ENCODE measurements at places on chromosomes 16 and 17.

- DNase-seq: no peak
Observed at GRCh38 chr16:86669937-86670749, 91.8 kb downstream of the FOXL1 start.

- no peak for DNase-seq
Observed at GRCh38 chr16:55672471-55672870, 16.7 kb downstream of the SLC6A2 start.

GRCh38 chr17:73623247-73623646 lies 21.0 kb downstream of the SDK2 start:
- DNase-seq: no peak

DNA sequence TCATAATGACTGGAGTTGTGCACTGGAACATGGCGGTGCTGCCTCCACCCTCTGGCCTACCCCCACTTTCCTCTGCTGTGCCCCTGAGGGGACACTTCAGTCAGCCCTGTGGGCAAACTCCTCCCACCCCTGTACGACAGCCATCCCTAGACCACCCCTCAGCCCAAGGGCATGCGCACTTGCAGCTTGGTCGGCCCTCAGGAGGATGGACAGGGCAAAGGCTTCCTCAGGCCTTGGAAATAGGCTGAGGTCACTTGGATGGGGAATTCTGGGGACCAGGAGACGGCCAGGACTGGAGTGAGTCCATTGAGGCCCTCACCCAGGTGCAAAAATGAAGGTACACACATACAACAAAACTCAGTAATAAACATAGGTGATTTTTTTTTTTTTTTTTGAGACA lies 41.0 kb downstream of the FZD2 start:
- DNase-seq: no peak

GRCh38 chr17:19317359-19318095 lies 45.0 kb downstream of the B9D1 start:
- no peak for DNase-seq

GRCh38 chr17:32463304-32463703 lies 19.0 kb downstream of the PSMD11 start:
- DNase-seq: no peak

Data from dermis microvascular lymphatic vessel endothelial cell (primary cell).